NCI-H1048 (cell line): ENCODE measurements at places on chromosomes 7 and 10.

DNA sequence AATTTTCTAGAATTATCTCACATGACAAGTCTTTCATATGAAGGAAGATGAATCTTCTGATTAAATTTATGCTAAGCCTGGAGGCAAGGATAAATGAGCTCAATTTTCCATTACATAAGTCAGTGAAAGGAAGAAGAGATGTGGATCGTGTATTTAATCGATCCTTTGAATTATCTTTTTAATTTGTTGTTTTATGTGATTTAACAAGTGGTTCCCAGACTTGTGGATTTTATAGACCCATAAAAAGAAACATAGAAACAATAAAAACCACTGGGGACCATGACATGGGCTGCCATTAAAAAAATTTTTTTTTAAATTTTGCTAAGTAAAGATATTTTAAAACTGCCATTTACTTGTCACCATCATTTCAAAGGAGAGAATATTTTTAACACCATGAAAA lies 45.0 kb downstream of the SLK start:
- DNase-seq = no peak

DNA sequence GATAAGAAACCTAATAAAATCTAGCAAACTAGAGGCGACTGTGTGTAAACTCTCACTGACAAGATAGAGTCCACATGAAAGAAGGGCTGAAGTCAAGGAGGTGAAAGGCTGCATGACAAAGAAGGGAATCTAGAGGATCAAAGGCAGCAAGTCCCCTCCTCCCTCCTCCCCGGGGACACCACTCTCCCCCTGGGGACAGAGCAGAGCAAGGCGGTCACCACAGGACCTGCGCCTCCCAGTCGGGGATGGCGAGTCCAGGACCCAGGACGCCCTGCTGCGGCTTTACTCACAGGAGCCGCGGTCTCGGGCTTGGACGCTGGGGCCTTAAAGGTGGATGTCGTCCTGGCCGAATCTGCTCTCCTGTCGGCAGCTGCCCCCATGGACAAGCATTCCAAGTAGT lies 22.4 kb downstream of the BRI3 start:
- DNase-seq = no peak

DNA sequence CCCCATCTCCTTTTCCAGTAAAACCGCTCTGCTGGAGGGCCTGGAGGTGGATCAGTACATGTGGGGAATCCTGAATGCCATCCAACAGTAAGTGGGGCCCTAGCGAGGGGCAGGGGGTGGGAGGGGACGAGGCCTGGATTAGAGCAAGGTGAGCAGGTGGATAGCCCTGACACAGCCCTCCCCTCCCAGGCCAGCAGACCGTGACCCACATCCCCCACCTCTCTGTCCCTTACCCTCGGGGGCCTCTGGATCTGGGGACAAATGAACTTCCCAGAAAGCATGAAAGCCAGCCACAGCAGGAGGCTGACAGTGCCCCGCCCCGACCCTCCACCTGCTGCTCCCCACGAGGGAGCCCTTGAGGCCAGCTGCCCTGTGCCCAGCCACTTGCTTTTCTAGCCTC lies 41.8 kb upstream of the PPIF start:
- DNase-seq = no peak

GRCh38 chr10:26214551-26215395 lies 1.8 kb upstream of the GAD2 start:
- DNase-seq = no peak

GRCh38 chr7:90966346-90966745 lies 297.9 kb upstream of the FZD1 start:
- no peak for DNase-seq

DNA sequence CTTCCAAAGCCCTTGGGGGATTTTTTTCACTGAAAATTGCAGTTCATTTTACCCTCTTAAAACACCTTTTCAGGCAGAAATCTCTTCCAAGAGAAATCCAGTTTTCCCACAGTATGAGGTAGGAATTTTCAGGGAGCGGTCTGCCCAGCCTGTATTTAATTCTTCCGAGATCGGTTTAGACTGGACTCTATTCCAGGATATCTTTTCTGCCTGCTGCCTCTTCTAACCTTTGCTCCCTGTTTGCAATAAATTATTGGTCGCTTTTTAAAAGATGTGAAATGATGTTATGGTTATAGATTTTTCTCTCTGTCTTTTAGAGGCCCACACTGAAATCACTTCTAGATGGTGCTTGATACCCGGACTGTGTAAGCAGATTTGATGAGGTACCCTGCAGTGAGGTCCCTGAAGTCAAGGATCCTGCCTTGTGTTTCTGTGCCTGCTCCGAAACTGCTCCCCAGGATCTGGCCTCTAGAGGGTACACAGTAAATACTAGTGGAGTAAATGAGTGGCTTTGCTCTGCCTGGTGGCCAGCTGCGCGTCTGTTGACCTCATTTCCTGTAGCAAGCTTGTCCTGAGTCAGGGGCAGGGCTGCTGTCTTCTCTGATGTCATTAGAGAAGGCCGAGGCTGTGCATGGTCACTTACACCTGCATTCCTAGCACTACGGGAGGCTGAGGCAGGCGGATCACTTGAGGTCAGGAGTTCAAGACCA lies 191.6 kb downstream of the FANK1 start:
- DNase-seq = no peak

DNA sequence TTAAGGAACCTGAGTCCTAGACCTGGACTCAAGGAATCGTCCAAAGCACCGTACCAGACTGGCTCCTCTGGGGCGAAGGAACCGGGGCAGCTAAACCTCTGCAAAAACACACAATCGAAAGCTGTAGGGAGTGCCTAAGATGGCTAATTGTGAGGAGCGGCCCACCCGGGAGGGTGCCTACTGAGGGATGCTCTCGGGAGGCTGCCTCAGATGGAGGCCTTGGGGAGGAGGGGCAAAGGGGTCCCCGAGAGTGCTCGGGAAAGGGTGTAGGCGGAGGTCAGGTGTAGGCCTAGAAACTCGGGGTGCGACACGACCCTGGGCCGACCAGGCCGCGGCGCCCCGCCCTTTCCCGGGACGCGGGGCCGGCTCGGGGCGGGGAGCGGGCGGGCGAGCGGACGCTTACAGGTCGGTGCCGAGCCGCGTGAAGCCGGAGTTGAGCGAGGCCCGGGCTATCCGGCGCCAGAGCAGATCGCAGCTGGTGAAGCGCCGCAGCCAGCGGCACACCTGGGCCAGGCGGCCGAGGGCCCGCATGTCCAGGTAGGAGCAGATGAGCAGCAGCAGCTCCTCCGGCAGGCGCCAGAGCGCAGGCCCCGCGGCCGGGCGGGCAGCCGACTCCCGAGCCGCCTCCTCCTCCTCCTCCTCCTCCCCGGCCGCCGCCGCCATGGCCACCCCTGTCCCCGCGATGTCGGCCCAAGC lies 844 bp downstream of the FBXW4 start:
- no peak for DNase-seq

DNA sequence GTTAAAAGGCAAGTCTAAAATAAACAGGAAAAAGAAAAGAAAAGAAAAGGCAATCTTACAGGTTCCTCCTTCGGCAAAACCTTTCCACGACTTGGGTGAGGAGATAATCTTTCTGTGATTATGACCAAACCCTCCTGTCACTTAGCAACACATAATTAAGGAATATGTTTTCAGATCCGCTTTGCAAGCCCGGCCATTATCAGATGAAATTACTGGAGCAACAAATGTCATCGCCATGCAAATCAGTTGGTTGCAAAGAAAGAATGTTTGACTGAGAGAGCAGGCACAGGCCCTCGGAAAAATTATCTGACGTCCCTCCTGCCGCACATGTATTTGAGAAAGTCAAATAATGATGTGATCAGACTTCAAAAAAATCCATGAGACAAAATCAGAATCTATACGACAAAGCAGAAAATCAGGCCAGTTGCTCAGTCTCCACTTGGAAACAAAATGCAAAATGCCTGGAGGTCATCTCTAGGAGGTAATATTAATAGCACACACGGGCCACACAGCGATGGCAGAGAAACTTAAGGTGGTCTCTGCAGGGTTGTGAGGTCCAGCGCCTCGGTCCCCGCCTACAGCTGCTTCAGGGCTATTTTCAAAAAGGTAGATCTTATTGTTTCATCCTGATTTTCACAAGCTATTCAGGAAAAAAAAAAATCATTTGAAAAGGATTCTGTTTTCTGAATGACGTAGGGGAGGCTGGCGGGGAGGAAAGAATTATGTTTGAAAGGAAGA lies 82.7 kb downstream of the ZRANB1 start:
- DNase-seq = peak; percentile 77
